ENCODE measurements at places on chromosomes 4 and X.
A peak's percentile ranks its signal among the peaks of the same experiment; 100 is the strongest.

DNA sequence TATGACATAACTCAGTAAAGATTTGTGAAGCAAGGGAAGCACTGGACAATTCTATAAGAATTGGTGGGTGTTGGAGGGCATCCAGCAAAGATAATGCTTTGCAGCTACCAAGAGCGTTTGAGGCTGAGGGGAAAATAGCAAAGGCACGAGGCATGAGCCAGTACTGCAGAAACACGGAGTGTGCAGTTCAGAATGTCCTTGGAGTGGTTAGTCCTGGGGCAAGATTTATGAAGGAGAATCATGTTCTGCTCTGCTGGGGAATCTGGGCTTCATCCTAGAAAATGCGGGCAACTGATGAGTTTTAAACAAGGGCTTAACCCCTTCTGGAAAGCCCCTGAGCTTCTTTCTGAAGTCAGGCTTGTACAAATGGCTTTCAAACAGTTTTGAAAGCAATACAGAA is 452.5 kb downstream of the IL15 start:
- no peak for DNase-seq

DNA sequence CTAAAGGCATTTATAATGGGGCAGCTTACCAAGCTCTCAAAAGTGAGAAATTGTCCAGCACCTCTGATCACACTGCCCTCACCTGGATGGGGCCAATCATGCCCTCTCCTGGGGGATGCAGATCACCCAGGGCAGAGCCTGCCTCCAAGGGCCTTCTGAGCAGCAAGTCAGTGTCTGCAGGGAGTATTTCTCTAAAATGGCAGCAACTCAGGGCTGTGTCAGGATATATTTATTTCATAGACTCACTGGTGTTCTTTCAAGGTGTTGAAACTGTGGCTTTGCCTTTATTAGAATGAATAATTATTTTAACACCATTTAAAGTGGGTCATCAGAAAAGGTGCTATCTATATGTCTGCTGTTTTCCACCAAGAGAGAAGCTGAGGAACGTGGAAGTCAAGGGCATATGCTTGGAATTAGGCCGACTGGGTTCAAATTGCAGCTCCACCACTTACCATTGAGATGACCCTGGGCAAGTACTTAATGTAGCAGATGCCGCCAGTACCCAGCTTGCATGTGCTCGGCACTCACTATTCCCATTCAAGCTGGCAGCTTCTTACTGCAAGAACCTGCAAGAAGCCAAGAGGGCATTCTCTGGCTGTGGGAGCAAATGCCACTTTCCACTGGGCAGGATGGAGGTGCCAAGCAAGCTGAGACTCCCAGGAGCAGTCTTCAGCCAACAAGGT is 590.0 kb downstream of the BCOR start:
- DNase-seq: no peak

DNA sequence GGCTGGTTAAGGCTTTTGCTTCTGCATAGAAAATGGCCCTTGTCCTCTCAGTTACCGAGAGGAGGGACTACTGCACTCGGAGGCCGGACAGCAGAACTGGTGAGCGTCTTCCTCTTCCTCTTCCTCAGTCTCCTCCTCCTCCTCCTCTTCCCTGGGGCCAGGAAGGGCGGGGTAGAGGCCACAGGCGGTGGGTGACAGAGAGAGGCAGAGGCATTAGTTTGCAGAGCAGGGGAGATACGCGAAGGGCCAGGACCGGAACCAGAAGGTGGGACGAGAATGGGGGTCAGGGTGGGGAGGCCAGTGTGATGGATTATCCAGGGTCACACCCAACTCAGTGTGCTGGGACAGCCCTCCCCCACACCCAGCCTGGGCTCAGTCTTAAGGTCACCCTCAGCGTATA is 14.5 kb downstream of the IQSEC2 start:
- DNase-seq: peak; percentile 58

- DNase-seq: peak; percentile 56
Observed at GRCh38 chrX:13015536-13016236, 28.7 kb downstream of the FAM9C start.

GRCh38 chr4:74543231-74543781 is 98.4 kb downstream of the AREG start:
- peak; percentile 70 for DNase-seq

GRCh38 chr4:138672393-138672976 is 343.1 kb upstream of the NOCT start:
- DNase-seq: no peak

DNA sequence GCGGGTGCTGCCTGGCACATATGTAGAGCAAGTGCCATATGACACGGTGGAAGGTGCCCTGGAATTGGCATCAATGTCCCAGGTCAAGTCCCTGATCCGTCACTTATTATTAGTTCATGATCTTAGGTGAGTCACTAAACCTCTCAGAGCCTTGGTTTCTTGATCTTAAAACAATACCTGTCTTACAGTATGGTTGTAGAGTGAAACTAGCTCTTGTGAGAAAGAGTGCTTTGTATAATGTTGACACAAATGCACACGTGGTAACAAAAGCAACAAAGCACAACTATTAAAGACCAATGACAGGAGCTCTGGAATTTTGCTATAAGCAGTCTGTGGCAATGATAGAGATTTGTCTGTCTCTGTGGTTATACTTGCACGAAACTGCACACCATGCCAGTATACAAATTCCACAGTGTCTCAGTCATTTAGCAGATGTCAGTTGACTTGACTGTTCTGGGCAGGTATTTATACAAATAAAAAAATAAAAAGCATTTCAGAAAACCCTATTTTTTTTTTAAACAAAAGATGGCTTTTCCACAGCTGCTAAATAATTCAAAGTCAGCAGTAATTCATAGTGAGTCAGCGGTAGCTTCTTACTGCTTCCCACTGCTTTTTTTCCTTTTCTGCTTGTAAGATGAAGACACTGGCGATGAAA is 19.7 kb upstream of the ACSL1 start:
- DNase-seq: no peak

- no peak for DNase-seq
Observed at GRCh38 chr4:54099748-54100574, at the start of gene GSX2. GSX2 (plus strand) TSS chr4:54100163; CDS start chr4:54100345, 182 bp downstream.

DNA sequence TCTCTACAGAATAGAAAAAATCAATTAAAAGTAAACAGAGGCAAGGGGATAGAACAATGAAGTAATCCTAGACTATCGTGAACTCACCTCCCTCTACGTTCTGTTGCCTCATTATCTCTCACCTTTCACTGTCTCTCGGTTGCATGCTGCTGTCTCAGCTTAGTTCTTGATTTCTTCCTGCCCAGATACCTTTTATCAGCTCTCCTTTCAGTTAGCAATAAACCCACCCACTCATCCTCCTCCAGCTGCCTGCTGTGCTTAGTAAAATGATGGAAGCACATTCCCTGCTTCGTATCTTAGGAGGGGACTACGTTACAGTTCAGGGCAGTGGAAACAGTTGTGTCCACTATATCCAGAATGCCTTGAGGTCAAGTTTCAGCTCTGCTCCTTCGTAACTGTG is 1709.5 kb upstream of the AGA start:
- no peak for DNase-seq
